ENCODE measurements at places on chromosomes 7 and 10.

DNA sequence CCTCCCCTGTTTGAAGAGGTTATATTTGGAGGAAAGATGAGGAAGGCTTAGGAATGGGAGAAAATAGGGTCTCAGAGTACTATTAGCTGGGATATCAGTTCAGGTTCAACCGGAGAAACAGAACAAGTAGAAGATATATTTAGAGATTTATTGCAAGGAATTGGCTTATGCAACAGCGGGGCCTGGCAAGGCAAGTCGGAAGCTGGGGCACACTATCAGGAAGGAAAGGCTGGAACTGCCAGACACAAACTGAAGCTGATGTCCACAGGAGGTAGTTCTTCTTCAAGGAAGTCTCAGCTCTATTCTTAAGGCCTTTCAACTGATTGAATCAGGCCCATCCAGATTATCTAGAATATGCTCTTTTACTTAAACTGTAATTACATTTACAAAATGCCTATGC, 939.6 kb upstream of the C7orf33 start:
- DNase-seq, result no peak

GRCh38 chr7:48710995-48711394, 213.4 kb upstream of the CDC14C start:
- no peak for DNase-seq

DNA sequence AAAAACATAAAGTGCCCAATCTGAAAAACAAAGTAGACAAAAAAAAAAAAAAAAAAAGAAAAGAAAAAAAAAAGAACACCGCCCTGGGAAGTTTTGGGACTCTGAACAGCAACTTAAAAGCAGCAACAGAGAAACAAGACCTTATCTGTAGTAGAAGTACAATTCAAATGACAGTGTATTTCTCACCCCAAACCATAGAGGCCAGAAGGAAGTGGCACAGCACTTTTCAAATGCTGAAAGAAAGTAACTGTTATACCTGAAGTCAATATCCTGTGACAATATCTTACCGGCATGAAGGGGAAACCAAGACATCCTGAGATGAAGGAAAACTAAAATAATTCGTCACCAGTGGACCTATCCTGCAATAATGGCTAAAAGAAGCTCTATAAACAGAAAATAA, 112.1 kb downstream of the DNAJC1 start:
- no peak for DNase-seq

DNA sequence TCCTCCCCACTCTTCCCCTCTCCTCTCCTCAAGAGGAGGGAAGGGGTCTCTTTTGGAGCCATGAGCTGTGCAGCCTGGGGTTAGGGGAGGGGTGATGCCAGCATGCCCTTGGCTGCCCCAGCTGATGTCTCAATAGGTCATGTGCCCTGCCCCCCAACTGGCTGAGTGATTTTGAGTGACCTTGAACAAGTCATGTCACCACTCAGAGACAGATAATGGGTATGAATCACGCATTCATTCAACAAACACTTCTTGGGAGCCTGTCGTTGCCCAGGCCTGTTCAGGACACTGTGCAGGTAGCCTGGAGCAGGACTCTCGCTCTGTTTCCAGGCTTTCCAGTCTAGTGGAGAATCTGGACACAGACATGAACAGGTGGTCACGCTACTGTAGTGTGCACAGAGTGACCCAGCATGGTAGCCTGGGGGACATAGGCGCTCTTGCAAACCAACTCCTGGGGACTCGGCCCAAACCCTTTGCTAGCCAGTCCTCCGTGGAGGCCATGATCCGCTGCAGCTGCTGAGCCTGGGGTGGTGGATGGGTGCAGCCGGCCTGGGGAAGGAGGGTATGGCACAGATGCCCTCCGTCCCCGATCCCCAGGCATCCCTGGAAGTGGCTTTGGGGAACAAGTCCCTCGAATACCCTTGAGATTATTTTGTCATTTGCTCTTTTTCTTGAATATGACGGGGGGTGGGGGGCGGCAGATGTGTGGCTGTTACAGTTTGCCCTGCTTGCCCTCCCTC, 49.6 kb upstream of the PSAP start:
- no peak for DNase-seq

DNA sequence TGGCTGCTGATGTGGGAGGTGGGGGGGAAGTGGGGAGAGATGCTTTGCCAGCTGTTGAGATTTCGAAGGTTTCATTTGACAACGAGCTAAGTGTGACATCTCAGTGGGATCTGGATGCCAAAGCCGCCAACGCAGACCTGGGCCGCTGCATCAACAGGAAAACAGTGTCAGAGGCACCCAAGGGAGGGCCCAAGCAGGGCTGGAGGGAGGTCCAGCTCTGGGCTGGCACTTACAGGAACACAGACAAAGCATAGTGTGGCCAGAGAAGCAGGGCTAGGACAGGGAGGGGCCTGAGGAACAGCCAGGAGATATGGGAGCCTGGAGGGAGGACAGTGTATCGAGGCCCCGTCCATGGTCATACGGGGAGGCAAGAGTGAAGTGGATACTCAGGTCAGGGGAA, 73.1 kb downstream of the GTF2IRD1 start:
- no peak for DNase-seq

DNA sequence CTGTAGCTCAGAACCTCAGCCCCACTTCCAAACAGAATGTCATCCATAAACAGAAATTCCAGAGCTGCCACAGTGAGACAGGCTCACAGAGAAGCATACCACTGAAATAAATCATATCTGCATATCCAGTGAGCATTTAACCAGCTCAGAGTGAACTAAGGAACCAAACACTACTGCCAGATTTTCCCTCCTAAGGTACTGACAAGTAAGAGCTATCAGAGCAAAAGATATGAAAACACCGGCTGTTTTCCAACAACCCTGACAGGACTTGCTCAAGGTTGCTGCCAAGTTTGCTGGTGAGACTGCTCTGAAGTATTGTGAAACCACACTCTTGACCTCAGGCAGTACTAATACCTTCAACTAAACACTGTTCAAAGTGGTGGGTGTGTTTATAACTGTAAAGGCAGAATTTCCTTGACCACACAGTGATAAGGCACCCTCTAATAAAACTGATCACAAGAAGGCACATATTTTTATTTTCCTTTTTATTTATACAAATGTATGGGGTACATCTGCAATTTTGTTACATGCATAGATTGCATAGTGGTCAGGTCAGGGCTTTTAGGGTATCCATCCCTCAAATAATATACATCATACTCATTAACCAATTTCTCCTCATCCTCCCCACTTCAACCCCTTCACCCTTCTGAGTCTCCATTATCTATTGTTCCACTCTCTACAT, 18.3 kb downstream of the SGMS1 start:
- no peak for DNase-seq

GRCh38 chr7:22430457-22430856, 69.5 kb downstream of the STEAP1B start:
- no peak for DNase-seq

GRCh38 chr7:82141427-82141826, 302.1 kb downstream of the CACNA2D1 start:
- no peak for DNase-seq

DNA sequence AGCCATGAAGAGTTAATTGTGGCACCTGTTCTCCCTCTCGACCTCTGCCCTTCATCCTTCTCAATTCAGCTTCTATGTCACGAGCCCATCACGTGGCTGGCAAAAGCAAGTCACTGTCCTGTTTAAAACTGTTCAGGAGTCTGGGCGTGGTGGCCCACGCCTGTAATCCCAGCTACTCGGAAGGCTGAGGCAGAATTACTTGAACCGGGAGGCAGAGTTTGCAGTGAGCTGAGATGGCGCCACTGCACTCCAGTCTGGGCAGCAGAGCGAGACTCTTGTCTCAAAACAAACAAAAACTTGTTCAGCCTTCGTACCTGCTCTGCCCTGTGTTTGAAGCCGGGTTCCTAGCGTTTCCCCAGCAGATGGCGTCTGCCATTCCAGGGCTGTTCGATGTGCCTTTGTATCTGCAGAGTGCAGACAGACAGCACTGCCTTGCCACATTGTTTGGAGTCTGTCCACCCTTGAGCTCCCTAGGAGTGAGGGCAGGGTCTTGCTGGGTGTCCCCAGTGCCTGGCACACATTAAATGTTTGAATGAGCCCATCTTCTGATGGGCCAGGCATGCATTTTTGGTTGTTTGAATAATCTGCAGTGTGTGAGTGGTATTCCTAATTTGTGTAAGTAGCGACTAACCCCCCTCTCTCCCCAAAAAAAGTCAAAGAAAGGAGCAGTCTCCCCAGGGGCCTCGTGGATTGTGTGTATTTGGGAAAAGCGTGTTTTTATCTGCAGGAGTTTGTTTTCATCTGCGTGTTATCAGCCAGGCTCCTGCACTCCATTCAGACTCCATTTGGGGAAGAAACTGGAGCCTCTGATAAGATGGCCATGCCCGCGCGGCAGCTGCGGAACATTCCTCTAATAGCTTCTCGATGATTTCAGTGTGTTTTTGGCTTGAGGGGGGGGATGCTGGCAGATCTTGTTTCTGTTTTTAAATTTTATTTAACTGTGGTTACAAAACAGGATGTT, 61.2 kb downstream of the DNAJB6 start:
- DNase-seq, result no peak

DNA sequence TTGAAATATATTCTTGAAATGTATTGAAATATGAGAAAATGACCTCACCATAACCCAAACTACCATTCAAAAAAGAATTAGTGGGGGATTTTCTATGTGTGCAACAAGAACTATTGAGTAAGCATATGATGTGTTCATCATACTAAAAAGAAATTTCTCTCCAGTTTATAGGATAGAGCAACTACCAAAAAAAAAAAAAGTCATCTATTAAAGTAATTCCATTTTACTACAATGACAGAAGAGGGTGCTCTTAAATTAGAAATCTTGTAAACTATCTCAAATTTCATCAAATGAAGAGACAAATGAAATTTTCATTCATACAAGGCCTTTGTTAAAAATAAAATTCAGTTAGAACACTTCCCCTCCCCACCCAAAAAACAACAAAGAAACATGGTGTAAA, 195.4 kb upstream of the PLXDC2 start:
- no peak for DNase-seq

DNA sequence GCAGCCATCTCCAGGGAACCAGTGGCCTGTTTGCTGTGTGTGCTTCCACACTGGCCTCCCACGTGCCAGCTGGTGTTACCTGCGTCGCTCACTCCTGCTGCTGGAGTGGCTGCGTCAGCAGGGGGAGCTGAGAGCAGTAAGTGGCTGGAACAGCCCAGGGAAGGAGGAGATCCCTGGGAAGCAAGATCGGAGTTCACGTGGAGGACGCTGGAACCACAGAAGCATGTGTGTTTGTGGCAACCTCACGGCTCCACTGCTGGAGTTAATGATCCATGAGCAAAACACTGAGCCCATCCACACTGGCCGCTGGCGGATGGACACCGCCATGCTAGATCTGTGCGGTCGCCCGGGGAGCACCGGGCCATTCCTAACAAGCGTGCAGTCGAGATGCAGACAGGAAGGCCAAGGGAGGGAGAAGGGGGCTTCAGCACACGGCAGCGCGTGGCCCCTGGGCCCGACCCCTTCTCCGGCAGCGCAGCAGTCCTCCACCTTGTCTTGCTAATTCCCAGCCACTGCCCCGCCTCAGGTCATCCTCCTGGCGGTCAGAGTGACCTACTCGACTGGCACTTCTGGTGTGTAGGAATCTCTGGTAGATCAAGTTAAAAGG, 68.5 kb upstream of the EEPD1 start:
- DNase-seq, result no peak

DNA sequence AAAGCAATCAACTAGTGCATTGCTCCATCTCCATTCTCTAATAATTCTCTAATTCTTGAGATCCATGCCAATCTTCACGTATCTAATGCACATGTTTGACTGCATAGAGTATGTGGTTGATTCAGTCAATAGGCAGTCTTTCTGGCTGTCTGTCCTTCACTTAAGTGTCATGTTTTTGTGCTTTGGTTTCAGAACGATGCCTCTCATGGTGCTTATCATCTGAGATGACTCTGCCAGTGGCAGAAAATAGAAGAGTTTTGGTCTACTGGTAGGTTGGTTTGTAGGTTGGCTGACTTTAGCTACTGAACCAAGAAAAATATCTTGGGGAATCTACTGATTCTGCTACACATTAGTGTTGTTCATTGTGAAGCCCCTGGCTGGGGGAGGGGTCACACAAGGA, 364.2 kb downstream of the SFMBT2 start:
- DNase-seq, result no peak

DNA sequence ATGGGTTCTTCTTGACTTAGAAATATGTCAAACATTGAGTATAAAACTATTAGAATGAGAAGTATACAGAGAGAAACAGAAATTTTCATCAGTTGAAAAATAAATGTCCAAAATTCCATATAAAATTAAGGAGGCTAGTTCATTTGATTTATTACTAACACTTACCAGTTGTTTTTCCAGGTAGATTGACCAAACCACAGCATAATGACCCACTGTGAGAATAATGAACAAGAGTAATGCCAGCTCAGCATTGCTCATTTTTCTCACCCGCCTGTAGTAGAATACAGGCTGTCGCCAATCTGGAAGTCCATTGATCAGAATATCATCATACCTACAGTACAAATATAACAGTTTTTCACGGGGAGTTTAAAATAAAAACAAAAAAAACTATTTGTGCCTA, 82.9 kb downstream of the DNAJC1 start:
- DNase-seq, result no peak

All from effector memory CD8-positive, alpha-beta T cell (primary cell).